ENCODE measurements at places on chromosomes 4 and X.

DNA sequence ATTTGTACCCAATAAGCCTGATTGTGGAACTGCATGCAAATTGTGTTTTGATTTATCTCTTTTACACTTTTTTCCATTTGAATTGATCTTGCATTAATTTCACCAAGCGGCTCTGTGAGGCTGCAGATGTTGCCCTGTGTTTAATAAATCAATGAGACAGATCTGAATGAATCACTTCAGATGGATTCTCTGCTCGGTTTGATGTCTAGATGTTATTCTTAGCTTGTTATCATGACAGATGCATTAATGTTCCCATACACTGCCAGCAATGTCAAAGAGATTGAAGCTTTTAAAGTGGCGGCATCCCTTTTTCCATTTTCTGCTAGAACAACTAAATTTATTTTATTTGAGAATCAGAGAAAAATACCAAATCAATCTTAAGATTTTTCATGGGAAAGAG, 6.3 kb downstream of the DACH2 start:
- DNase-seq, result no peak

- no peak for DNase-seq
These were observed 57.2 kb upstream of the MTMR1 start for GRCh38 chrX:150635952-150636351.

GRCh38 chr4:96354036-96354712, 514.3 kb downstream of the PDHA2 start:
- no peak for DNase-seq

DNA sequence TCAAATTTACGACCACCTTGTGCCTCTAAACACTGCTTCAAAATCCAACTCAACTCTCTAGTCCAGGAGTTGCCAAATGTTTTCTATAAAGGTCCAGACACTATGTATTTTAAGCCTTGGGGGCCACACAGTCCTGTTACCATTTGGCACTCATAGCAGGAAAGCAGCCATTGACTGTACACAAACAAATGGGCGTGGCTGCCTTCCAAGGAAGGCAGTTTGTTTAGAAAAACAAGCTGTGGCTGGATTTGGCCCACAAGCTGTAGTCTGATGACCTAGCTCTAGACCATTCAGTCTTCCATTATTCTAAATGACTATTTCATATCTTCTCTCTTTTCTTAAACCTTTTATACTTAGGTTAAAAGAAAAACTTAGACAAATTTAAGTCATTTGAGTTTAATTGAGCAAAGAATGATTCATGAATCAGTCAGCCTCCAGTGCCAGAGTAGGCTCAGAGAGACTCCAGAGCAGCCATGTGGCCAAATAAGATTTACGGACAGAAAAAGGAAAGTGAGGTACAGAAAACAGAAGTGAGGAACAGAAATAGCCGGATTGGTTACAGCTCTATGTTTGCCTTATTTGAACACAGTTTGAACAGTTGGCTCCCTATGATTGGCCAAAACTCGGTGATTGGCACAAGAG, 825.8 kb upstream of the LCORL start:
- DNase-seq, result no peak

- DNase-seq, result no peak
These were observed 114.5 kb upstream of the RBPJ start for GRCh38 chr4:26206339-26206738.

- DNase-seq, result no peak
These were observed 11.3 kb upstream of the MTHFD2L start for GRCh38 chr4:74146581-74147129.

DNA sequence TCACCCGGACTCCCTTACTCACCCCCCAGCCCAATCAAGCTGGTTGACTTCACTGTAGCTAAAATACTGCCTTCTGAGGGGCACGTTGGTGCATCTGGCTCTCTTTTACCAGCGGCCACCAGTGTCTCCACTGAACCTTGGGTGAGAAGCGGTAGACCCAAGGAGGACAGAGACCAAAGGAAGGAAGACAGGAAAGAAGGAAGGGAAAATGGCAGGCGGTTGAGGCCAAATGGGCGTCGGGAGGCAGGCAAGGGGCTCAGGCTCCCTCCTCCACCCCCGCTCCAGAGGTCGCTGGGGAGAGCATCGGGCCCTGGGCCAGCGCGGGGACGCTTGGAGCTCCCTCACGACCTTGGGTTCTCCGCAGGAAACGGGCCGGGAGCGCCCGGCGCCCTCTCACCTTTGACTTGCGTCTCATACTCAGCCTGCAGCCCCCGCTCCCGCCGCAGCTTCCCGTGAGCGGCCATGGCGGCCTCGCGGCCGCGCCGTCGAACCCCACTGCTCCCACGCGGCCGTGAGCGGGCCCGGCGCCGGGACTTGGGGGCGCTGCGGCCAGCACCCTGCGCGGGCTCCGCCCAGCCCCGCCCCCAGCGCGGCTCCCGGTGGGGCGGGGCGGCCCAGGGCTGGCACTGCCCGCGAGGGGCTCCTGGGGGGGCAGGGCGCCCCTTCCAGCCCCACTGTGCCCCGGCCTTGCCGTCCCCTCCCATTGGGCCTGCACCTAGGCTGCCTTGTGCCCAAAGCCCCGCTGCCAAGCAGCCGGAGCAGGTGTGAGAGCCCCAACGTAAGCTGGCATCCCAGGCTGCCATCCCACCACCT, at the start of gene ARHGAP4:
ARHGAP4 (minus strand) TSS at position 526 of the 813 bp plus-strand sequence; CDS start at position 464, 62 bp downstream.
- DNase-seq, result peak; percentile 14

DNA sequence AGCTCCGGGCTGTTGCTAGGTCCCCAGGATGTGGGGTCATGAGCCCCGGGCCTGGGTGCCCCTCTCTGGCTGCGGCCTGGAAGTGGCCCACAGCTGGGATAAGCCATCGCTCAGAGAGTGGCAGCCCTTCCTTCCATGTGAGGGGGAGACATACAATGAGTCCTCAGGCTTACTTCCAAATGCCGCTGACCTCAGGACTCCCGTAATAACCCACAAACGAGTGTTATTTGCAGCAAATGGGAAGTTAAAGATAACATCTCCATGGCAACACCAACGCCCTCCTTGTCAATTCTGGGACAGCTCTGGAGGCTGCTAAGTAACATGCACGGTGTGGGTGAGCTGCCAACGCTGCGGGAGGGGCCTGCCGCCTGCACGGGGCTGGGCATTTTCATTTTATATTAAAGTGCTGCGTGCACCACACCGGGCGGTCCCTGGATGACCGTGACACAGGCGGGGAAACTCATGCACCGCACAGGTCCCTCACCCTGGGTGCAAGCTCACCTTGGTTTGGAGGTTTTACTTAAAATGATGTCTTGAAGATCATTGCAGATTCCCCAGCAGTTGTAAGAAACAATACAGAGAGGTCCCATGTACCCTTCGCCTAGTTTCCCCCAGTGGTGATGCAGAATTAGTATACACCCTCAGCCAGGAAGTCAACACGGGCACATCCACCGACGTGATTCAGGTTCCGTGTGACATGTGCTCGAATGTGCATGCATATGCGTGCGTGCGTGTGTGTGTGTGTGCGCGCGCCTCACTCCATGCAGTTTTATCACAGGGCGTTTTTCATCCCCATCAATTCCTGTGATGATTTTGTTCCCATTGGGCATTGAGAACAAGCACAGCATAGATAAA, 79.4 kb downstream of the ABLIM2 start:
- no peak for DNase-seq

GRCh38 chrX:14864631-14865030, 8.2 kb downstream of the FANCB start:
- no peak for DNase-seq

DNA sequence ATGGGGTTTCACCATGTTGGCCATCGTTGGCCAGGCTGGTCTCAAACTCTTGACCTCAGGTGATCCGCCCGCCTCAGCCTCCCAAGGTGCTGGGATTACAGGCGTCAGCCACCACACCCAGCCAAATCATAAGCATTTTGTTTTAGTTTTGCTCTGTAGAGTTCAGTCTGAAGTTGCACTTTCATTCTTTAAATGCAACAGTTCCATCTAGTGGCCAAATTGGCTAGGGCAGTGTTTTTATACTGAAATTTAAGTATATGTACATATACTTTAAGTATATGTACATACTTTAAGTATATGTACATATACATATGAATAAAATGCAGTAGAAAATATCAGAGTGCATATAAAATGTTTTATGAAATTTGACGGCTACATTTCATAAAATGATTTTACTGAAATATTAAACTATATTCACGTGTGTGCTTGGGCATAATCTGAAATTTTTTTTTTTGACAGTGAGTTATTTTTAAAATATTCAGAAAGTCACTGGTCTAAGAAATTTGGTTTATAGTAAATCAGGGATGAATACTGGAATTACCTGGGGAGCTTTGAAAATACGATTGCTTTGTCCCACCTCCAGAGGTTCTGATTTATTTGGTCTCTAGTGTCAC, 145.5 kb downstream of the NWD2 start:
- peak; percentile 71 for DNase-seq

- DNase-seq, result no peak
These were observed 13.7 kb upstream of the HTRA3 start for GRCh38 chr4:8255698-8256441.

GRCh38 chrX:97517763-97518162, 634.1 kb downstream of the RPA4 start:
- DNase-seq, result no peak

- DNase-seq, result no peak
These were observed 268.6 kb upstream of the IGFBP7 start for GRCh38 chr4:57378766-57379165.

- no peak for DNase-seq
These were observed 47.2 kb downstream of the C4orf50 start for GRCh38 chr4:5971078-5971450.

DNA sequence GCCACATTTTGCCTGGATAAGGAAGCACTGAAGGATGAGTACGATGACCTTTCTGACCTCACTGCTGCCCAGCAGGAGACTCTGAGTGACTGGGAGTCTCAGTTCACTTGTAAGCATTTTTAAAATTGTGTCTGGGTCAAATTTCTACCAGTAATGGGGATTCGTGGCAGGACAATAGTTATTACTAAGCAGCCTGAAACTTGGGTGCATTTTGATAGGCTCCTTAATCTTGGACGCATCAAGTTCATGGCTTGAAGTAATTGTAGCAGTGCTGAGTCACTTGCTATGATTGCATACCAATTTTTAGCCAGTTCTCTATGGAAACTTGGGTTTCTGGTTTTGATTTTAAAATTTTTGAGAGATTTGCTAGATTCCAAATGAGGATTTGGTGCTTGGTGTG, 4.3 kb downstream of the PGRMC1 start:
- DNase-seq, result no peak

DNA sequence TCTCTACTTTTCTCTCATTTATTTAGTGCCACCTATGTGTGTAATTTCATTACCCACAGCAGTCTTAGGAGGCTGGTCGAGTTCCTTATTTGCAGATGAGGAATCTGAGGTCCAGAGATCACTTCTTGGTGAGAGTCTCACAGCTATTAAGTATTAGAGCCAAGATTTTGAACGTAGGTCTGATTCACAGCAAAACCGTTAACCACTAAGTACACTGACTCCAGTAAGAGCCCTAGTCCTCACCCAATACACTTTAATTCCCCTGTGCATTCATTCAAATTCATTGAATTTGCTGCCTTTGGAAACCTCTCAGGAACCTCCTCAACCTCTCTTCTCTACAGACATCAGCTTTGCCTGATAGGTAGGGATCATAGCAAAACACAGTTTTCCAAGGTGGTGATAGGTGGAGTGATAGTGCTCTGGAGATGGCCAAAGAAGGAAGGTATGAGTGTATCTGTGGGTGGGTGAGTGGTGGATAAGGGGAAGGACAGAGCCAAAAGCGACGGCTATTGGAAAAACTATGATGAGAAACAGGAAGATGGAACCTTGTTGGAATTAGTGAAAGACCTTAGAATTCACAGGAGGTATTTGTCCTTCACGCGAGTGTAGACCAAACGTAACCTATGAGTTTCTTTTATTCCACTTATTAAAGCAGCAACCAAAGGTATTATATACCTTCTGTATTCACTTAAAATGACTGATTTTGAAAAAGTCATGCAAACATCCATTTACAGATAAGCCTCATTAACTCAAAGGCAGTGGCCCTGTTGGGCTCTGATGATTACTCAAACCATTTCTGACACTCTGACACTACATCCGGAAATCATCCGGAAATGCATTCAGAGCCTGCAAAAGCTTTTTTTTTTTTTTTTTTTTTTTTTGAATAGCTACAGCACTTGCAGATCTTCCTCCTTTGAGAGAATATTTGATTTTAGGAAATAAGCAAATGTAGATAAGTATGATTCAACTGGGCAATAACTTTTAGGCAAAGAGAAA, 6.3 kb downstream of the FMR1 start:
- DNase-seq, result no peak

DNA sequence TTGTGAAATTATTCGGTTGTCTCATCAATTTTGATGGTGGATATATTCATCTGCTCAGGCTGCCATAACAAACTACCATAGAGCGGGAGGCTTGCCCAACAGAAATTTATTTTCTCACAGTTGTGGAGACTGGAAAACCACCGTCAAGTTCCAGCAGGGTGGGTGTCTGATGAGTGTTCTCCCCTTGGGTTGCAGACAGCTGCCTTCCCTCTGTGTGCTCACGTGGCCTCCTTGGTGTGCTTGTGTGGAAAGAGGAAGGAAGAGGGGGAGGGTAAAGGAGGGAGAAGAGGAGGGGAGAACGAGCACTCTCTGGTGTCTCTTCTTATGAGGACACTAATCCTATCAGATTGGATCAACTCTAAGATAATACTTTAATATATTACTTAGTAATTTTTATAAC, 123.8 kb upstream of the TEX13D start:
- no peak for DNase-seq

GRCh38 chr4:98794565-98795205, 134.2 kb downstream of the EIF4E start:
- no peak for DNase-seq

GRCh38 chr4:25076625-25077398, 46.1 kb upstream of the LGI2 start:
- DNase-seq, result no peak

GRCh38 chr4:103934178-103934789, 214.5 kb upstream of the TACR3 start:
- peak; percentile 20 for DNase-seq

DNA sequence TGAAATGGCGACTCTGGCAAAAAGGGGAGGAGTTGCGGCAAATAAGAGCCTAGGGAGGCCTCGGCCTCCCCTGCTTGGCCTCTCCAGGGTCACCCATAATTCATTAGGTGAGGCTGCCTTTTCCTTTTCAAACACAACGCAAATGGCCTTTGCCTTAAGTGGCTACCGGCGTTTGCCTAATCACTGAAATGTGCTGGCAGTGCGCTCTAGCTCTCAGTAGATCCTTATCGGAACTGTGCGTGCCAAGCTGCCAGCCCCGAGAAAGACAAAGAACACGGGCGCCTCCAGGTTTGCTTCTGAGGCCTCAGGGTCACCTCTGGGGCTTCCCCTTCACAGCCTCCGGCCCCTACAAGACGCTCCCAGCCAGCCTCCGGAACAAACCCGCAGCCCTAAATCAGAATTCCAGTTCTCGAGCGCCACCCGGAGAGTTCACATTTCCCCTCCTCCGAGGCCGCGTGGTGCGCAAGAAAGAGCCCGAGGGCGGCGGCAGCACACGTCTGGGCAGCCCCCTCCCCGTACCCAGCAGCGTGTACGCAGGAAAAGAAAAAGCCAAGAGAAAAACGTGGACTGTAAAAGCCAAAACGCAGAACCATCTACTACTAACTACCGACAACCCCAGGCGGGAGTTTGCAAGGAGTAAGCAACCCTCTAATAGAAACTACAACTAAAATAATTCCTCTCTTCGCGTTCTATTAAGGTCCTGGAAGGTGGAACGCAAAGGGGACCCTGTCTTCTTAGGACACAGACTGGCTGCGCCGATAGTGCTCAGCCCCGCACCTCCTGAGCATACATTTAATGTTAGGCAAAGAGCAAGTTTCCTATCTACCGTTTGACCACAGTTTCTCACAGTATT, 76.5 kb upstream of the BCOR start:
- no peak for DNase-seq

GRCh38 chr4:13968723-13969122, 341.2 kb upstream of the BOD1L1 start:
- DNase-seq, result no peak
